A549 treated with DMSO at 1 μM for 4 hours (cell line): ENCODE measurements at places on chromosomes 3 and 15. TPM values are rescaled to one million over a fixed set of nuclear protein-coding genes. Genes with fewer than 3 reads are reported as not detected.

The RCN2 gene
- total RNA-seq, result 54.2 to 81.3 TPM (median 64.4 TPM) in 5 replicates

The SPATA16 gene
- total RNA-seq, result not detected in 5 replicates

The TM6SF1 gene
- 0.07 to 0.17 TPM (median 0.13 TPM) in 4 of 5 replicates, not detected in the other for total RNA-seq

The GCSAM gene
- not detected in 5 replicates for total RNA-seq

The IDH3A gene
- 73.5 to 88.1 TPM (median 88.0 TPM) in 5 replicates for total RNA-seq

The ALG1L2 gene
- total RNA-seq, result not detected in 5 replicates

The CAPN3 gene
- total RNA-seq, result 0.21 to 0.95 TPM (median 0.23 TPM) in 5 replicates

The FGF7 gene
- total RNA-seq, result 0.05 TPM in 1 of 5 replicates, not detected in the others

The RBP2 gene
- not detected in 5 replicates for total RNA-seq

The FANCD2OS gene
- total RNA-seq, result not detected in 5 replicates

The TERC gene
- 0.93 TPM in 1 of 5 replicates, not detected in the others for total RNA-seq

The GRK7 gene
- 0.02 TPM in 1 of 5 replicates, not detected in the others for total RNA-seq

The DUOXA2 gene
- total RNA-seq, result not detected in 5 replicates

The ARHGEF26 gene
- total RNA-seq, result 6.3 to 7.8 TPM (median 7.0 TPM) in 5 replicates

The FBXW12 gene
- total RNA-seq, result not detected in 5 replicates

The ACOX2 gene
- 7.8 to 11.7 TPM (median 10.8 TPM) in 5 replicates for total RNA-seq
